M059J (cell line): ENCODE measurements at places on chromosomes 16 and 17.
A peak's percentile ranks its signal among the peaks of the same experiment; 100 is the strongest.

DNA sequence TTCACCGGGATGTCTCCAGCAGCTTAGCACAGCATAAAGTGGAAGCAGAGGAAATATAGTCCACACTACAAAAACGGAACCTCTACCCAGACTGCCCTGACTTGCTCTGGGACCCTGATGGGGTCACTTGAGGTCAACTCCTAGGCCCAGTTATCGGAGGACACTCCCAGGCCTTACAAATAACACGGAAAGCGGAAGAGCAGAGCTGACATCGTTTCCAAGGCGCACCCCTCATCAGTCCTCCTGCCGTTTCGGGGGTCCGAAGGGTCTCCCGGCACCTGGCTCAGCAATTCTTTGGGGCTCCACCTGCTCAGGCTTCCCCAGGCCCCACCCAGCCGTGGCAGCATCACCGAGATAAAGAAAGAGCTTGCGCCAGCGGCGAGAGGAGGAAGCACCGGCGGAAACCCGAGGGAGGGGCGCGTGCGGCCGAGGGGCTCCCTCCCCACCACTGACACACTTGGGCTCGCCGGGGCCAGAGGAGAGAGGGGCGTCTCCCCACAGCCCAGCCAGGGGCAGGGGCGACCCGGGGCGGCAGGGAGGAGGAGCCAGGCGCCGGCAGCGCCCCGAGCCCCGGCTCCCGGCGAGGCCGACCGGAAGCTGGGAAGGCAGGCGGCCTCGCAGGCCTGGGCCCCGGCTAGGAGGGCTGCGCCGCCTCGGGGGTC is 727 bp downstream of the CORO7 start:
- no peak for DNase-seq

DNA sequence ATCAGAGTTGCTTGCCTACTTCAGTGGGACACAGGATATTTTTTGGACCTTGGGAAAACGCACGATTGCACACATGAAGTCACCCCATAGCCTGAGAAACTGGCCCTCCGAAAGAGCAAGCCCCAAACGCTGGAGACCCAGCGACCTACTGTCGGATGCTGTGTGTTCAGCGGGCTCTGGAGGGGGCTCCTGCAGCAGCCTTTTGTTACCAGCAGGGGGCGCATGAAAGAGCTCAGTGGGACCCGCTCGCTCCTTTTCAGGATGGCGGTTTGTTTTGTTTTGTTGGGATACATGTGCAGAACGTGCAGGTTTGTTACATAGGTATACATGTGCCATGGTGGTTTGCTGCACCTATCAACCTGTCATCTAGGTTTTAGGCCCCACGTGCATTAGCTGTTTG is 28.4 kb downstream of the MYH3 start:
- DNase-seq, result no peak

DNA sequence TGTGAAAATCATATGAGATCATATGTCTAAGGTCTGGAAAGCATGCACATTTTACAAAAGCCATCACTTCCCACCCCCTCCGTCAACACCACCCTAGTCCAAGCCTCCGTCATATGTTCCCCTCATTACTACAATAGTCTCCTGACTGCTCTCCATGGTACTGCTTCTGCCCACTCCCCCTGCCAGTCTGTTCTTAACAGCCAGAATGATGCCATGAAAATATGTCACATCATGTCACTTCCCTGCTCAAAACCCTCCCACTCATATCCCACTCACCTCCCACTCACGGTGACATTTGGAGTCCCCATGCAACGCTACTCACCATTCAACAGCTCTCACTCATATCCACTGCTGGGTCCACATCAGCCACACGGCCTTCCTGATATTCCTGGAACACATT is 432.3 kb downstream of the XYLT1 start:
- DNase-seq, result no peak

DNA sequence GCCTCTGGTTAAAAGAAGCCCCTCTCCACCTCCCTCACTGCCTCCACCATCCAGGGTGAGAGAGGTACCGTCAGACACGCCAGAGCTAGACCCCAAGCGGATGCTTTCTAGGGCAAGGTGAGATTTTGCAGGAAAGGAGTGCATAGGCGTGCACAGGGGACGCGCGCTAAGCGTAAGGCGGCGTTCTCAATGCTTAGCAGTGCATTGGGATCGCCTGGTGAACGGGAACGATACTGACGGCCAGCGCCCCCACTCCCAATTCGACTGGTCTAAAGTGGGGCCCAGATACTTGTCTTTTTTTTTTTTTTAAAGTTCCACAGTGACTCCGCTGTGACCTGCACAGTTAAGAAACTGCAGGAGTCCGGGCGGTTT is 57.9 kb upstream of the CREBBP start:
- no peak for DNase-seq

GRCh38 chr17:2120586-2121335 is 65.9 kb downstream of the HIC1 start:
- DNase-seq, result no peak

- no peak for DNase-seq
Measured at GRCh38 chr17:35289222-35289621, 46.4 kb downstream of the SLFN5 start.

GRCh38 chr17:43010667-43011308 is 4.2 kb downstream of the IFI35 start:
- DNase-seq, result peak; percentile 48

DNA sequence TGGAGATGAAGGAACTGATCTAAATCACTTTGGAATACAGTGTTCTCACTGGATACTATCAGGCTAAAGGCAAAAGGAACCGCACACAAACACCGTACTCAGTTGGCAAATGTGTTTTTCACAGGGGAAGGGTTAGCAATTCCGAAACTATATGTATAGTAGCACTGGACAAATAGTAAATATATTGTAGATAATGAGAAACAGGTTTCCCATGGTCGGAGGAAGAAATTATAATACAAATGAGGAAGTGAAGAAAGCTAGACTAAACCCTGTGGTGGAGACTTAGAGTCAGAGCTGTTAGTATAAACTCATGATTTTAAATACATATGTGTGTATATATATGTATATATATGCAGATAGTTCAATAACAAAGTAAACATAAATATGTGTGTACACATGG is 414.1 kb upstream of the SALL1 start:
- DNase-seq, result no peak

- DNase-seq, result peak; percentile 77
Measured at GRCh38 chr16:29806641-29807425, 504 bp downstream of the MAZ start.

- DNase-seq, result no peak
Measured at GRCh38 chr17:49659661-49660382, 18.1 kb downstream of the SPOP start.

- DNase-seq, result no peak
Measured at GRCh38 chr17:41466988-41467387, at the start of gene KRT32. Gene KRT32, minus strand, starts transcription at chr17:41467386. Its CDS starts 61 bp downstream, at chr17:41467325.

DNA sequence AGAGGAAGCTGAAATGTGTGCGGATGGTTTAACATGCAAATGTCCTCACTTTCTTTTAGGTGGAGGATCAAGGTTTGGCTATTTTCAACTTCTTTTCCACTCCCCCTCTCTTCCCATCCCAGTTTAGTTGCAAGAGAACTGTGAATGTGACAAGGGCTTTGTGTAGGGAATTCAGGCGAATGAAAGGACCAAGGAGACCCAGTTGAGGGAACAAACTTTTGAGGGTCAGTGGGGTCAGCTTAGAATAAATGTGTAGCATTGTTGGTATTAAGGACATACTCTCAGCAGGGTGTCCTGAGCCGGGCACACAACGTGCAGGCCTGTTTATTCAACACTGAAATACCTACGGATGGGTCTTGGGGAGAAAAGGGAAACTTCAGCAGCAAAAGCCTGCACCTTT is 346.0 kb downstream of the PMP22 start:
- DNase-seq, result no peak

DNA sequence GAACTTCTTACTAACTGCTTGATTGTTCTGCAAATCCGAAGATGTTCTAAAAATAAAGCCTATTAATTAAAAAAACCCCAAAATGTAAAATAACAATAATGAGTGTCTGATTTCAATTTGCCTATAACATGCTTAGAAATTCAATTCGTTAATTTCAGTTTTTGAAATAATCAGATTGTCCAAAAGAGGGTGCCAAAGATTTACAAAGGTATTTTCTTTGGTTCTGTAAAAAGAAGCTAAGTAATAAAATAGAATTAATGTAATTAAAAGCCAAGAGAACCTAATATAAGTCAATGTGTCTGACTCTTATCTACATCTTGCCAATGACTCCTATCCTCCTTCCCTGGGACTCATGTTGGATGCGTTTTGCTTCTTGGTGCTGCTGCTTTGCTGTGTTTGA is 75.0 kb upstream of the CPHXL start:
- no peak for DNase-seq

DNA sequence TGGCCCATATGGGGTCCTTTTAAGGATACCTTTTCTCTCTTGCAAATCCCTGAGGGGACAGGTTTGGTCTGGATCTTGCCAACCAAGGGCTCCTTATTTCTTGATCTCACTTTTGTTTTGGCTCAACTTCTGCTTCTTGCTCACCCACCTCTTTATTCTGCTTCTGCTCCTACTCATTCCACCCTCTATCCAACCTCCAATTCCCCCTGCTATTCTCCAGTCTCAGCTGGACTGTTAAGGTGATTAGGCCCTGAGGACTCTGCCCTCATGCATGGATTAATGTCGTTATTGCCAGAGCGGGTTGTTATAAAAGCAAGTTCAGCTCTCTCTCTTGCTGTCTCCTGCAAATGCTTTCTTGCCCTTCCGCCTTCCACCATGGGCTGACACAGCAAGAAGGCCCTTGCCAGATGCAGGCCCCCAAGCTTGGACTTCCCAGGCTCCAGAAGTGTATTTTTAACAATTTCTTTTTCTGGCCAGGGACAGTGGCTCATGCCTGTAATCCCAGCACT is 29.8 kb downstream of the LAT start:
- DNase-seq, result no peak

- DNase-seq, result no peak
Measured at GRCh38 chr16:17544785-17545184, 74.0 kb upstream of the XYLT1 start.

DNA sequence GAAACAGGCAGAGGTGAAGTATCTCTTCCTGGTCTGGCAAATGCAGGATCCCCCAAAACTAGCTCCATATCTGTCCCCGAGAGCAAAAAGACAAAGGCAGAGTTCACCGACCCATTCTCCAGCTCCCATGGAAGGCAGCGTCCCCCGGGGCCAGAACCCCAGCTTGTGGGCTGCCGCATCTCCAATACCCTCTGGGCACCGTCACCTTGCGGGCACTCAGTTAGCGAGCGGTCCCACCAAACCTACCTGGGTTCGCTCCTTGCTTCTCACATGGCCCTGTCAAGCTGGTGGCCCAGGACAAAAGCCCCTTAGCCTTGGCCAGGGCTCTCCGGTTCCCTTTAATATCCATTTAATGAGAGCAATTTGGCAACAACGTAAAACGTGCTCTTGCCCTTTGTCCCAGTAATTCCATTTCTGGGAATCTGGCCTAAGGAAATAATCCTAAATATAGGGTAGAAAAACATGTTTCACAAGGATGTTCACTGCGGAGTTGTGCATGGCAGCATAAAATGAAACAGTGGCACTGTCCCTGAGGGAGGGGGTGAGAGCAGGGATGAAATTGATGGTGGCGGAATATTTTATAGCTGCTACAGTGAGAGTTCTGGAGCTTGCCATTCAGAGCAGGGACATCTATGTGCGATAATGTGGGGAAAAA is 157.1 kb downstream of the CMIP start:
- no peak for DNase-seq

GRCh38 chr16:47317465-47318240 is 143.2 kb downstream of the ITFG1 start:
- DNase-seq, result no peak

DNA sequence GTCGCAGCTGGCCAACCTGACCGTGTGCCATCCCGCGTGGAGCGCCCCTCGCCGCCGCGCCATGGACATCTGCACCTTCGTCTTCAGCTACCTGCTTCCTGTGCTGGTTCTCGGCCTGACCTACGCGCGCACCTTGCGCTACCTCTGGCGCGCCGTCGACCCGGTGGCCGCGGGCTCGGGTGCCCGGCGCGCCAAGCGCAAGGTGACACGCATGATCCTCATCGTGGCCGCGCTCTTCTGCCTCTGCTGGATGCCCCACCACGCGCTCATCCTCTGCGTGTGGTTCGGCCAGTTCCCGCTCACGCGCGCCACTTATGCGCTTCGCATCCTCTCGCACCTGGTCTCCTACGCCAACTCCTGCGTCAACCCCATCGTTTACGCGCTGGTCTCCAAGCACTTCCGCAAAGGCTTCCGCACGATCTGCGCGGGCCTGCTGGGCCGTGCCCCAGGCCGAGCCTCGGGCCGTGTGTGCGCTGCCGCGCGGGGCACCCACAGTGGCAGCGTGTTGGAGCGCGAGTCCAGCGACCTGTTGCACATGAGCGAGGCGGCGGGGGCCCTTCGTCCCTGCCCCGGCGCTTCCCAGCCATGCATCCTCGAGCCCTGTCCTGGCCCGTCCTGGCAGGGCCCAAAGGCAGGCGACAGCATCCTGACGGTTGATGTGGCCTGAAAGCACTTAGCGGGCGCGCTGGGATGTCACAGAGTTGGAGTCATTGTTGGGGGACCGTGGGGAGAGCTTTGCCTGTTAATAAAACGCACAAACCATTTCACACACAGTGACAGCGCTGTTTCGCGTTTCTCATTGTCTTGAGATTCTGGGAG is 2.0 kb upstream of the ZACN start:
- DNase-seq, result no peak

DNA sequence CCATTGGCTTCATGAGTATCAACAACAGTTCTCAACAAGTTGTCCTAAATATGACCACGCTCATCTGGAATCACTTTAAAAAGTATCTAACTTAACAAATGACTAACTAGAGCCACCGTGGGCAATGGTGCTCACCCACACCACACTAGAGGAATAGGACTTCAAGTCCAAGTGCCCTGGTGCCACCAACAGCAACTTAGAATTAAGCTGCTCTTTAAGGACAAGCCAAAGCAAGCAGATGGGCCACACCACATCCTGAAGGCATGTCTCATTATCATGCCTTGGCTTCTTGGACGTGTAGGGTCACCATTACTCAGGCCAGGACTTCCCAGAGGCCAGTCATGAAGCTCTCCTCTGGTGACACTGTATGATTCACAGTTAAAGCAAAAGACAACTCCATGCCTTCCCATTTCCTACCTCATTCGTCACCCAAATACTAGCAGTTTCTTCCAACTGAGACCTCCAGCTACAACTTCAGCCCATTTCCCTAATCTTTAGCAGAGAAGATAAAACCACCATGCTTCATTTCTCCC is 9.4 kb upstream of the SLC6A4 start:
- DNase-seq, result peak; percentile 84

- DNase-seq, result no peak
Measured at GRCh38 chr16:717450-718245, 2.7 kb downstream of the METRN start.

DNA sequence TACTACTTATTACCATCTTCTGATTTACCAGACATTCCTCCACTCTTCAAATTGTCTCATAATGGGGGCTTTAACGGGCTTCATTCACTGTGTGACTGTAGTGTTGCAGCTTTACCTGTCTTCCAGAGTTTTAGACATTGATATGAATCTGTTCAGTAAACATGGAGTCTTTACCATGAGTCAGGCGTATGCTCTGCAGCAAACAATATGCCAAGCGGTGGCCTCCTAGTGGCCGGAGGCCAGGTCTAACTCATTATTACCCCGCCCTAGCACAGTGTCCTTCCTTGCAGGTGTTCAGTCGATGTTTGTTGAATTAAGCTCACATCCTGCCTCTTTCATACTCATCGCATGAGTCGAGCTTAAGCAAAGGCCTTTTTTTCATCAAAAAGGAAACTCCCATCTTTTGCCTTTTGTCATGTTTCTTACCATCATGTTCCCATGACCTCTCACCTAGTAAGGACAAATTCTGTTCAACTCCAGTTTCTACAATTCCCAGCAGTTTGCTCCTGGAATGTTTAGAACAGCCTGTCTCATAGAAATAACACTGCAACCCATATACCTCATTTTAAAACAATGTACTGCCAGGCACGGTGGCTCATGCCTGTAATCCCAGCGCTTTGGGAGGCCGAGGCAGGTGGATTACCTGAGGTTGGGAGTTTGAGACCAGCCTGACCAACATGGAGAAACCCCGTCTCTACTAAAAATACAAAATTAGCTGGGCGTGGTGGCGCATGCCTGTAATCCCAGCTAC is 39.4 kb downstream of the TUBD1 start:
- DNase-seq, result peak; percentile 95
